Pancreas (tissue), 10 donors: ENCODE measurements at places on chromosomes 12 and 14. TPM values are rescaled to one million over a fixed set of nuclear protein-coding genes. Genes with fewer than 3 reads are reported as not detected.

DNA sequence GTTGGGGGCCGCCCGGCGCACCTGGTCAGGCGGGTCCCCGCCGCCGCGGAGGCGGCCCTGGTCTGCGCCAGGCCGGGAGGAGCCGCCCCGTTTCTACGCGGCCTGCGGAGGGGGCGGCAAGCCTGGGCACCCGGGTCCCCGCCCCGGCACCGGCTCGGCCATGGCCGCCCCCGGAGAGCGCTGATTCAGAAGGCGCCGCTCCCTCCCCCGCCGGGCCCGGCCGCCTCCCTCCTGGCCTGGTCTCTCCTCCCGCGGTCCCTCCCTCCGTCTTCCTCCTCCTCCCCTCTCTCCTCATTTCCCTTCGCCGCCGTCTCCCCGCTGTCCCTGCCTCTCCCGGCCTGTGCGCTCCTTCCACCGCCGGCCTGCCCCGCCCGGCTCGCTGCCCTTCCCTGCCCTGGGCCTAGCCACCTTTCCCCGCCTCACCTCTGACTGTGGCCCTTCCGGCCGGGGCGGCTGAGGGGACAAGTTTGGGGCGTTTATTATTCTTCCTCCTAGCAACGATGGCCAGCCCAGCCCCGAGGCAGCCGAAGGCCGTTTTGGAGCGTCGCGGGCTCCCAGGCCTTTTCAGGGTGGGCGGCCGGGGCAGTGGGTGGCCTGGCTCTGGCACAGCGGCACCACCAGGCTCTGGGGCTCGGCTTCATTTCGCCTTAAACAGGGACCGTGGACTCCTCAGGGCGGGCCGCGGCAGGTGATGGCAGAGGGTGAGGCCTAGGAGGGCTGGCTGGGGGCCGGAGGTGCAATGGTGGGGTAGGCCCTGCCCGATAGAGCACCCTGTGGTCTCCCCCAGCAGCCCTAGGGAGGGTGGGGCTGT, 768 bp downstream of the CEP170B start:
- H3K27me3 ChIP-seq = no peaks in the 10 kb centered on the region
- H3K36me3 ChIP-seq = no peaks in the 10 kb centered on the region
- peak overlapping the region; percentile 41 for H3K27ac ChIP-seq
- DNase-seq = peak; percentile 61
- peak overlapping the region; percentile 74 for H3K4me3 ChIP-seq

- no peaks in the 10 kb centered on the region for H3K36me3 ChIP-seq
- no peak overlapping the region for H3K4me3 ChIP-seq
- H3K27me3 ChIP-seq = no peaks in the 10 kb centered on the region
- H3K27ac ChIP-seq = no peak overlapping the region
- no peak for DNase-seq
These were observed 11.8 kb upstream of the PLEKHG3 start for GRCh38 chr14:64692189-64692985.

DNA sequence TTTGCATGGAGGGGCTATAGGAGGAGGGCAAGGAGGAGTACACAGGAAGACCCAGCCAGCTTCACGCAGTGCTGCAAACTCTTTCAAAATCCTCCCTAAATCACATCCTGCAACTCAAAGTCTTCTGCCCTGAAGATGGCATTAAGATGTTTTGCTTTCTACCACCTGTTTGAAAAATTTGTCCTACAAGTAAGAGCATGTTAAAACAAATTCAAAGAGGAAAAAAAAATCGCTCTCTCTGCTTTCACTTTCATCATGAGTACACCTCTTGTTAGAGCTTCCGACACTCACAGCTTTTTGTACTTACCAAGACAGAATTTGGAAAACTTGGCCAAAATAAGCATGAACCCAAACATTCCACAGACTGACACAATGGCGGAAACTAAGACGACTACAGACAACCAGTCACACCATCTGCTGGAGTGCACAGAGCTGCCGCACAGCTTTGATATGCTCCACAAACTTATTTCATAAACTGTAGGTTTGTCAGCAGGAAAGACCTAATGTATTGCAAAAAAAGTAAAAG, 21.3 kb downstream of the GCH1 start:
- H3K27ac ChIP-seq = no peak overlapping the region
- H3K36me3 ChIP-seq = no peaks in the 10 kb centered on the region
- DNase-seq = no peak
- peak overlapping the region; percentile 2 for H3K4me3 ChIP-seq

GRCh38 chr14:77848031-77848430, 48.1 kb downstream of the ADCK1 start:
- H3K4me1 ChIP-seq = no peaks in the 10 kb centered on the region
- DNase-seq = no peak
- H3K27me3 ChIP-seq = no peaks in the 10 kb centered on the region
- H3K27ac ChIP-seq = no peak overlapping the region

GRCh38 chr14:92538412-92538985, 24.9 kb downstream of the RIN3 start:
- no peaks in the 10 kb centered on the region for H3K36me3 ChIP-seq
- no peak overlapping the region for H3K4me3 ChIP-seq
- DNase-seq = no peak
- H3K27me3 ChIP-seq = no peaks in the 10 kb centered on the region
- no peak overlapping the region for H3K27ac ChIP-seq
- no peaks in the 10 kb centered on the region for H3K4me1 ChIP-seq

DNA sequence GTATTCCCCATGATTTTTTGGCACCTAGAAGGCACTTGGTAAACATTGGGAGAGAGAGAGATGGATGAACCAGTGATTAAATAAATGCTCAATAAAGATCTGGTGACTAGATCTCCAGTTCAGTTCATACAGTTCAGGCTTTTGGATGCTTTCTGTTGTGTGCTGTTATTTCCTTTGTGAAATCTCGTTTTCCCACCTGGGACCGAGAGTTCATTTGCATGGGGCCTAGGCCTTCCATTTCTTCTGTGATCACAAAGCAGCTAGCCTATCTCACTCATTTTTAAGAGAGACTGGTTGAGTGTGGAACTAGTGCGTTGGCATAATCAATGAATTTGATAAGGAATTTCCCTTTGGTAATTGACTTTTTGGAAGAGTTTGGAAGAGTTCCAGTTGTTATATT, 104.0 kb downstream of the VRK1 start:
- no peaks in the 10 kb centered on the region for H3K4me1 ChIP-seq
- H3K27ac ChIP-seq = no peak overlapping the region
- H3K4me3 ChIP-seq = no peak overlapping the region
- H3K36me3 ChIP-seq = no peaks in the 10 kb centered on the region

DNA sequence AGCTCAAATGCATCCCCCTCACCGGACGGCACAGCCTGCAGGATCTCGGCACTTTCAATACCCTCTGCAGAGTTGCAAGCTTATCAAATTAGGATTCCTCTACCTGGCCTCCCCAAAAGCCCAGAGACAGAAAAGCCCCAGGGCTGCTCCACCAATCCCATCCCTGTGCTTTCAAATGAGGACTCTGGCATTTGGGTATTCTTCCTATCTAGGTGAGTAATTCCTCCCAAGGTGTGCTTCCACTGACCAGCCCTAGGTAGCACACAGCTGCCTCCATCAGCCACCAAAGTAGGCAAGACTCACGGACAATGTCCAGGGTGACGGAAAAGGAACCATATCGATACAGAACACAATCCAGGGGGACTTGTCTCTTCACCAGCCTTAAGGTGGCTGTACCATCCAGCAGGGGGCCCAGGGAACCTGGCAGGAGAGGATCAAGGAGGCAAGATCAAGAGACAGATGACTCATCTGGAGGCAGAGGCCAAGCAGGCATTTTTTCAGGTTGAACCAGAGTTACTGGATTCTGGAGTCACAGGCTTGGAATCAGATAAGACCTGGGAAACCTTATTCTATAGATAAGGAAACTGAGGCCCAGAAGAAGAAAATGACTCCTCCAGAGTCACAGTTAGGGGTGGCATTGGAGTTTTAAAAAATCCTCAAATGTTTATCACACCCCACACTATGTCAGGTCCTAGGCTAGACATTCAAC, 9.9 kb downstream of the PMEL start:
- no peaks in the 10 kb centered on the region for H3K36me3 ChIP-seq
- H3K27ac ChIP-seq = no peak overlapping the region
- no peaks in the 10 kb centered on the region for H3K27me3 ChIP-seq
- H3K4me1 ChIP-seq = no peaks in the 10 kb centered on the region

- no peak for DNase-seq
- no peak overlapping the region for H3K27ac ChIP-seq
- no peaks in the 10 kb centered on the region for H3K4me1 ChIP-seq
These were observed 25.7 kb downstream of the SPTSSA start for GRCh38 chr14:34436118-34436905.

DNA sequence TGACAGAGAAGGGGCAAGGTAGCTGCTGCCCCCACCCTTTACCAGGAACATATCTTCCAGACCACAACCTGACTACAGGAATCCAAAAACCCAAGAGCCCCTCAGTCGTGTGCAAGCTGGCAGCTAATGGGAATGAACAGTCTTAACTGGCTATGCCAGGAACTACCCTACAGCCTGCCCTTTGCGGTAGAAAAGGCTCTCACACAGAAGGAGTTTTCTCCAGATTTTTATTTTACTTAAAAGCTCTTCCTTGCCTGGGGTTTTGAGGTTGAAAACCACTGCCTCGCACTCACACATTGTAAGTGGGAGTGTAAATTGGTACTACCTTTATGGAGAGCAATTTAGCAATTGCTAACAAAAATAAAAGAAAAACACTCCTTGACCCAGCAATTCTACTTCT, 28.3 kb downstream of the PITPNM2 start:
- no peak overlapping the region for H3K4me3 ChIP-seq
- no peaks in the 10 kb centered on the region for H3K36me3 ChIP-seq
- H3K4me1 ChIP-seq = no peaks in the 10 kb centered on the region
- no peaks in the 10 kb centered on the region for H3K27me3 ChIP-seq
- no peak overlapping the region for H3K27ac ChIP-seq

GRCh38 chr14:20578325-20578724, 9.5 kb downstream of the RNASE11 start:
- no peak overlapping the region for H3K4me3 ChIP-seq
- H3K36me3 ChIP-seq = no peaks in the 10 kb centered on the region
- H3K27me3 ChIP-seq = no peaks in the 10 kb centered on the region
- no peak overlapping the region for H3K27ac ChIP-seq
- no peak for DNase-seq
- no peaks in the 10 kb centered on the region for H3K4me1 ChIP-seq

GRCh38 chr14:94421316-94421715, 31.3 kb downstream of the SERPINA11 start:
- DNase-seq = no peak
- no peaks in the 10 kb centered on the region for H3K4me1 ChIP-seq
- H3K36me3 ChIP-seq = no peaks in the 10 kb centered on the region
- no peak overlapping the region for H3K4me3 ChIP-seq

DNA sequence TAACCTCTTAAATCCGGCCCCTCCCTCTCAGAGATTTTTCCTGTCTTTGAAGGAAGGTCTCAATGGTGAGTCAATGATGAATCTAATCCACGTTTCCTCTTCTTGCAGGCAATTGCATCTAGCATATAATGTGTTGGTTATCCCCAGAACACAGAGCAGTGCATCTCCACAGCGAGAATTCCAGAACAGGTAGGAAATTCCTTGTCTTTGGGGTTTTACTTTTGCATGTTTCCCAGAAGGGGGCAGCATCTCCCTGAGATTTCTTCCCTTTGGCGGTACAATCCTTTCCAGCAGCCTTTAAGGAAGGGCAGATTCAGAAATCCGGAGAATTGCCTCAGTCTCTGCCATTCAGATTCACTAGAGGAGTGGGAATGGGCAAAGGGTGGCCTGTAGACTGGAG, 128.0 kb downstream of the KCNA5 start:
- no peak overlapping the region for H3K4me3 ChIP-seq
- no peaks in the 10 kb centered on the region for H3K36me3 ChIP-seq
- H3K4me1 ChIP-seq = no peaks in the 10 kb centered on the region
- H3K27me3 ChIP-seq = no peaks in the 10 kb centered on the region

DNA sequence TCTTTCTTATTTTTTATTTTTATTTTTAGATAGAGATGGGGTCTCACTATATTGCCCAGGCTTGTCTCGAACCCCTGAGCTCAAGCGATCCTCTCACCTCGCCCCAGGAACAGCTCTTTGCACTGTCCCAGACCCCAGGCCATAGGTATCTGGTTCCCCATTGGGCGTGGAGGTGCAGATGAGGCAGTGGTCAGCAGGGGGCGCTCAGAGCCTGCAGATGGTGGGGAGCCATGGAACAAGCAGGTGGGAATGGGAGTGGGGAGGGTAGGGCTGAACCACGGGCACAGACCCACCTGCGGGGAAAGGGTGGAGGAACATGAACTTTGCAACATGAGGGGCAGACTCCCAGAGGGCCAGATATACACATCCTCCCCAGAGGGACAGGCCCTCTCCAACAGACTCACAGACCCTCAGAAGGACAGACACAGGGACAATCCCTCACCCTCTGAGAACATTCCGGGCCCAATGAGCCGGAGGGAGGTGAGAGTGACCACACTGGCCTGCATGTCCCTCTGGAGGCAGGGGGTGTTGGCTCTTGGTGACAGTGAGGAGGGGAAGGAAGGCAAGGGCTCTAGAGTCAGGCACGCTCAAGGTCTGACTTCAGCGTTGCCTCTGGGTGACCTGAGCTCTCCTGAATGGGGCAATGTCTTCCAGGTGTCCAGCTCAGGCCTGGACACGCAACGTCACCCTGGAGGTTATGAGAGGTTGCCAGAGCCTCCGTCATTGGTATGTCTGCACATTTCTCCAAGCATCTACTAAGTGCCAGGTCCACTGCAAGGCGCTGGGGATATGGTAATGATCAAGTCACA, 34.9 kb downstream of the KRT80 start:
- no peaks in the 10 kb centered on the region for H3K27me3 ChIP-seq
- H3K4me1 ChIP-seq = no peaks in the 10 kb centered on the region
- H3K27ac ChIP-seq = no peak overlapping the region
- DNase-seq = peak; percentile 85

GRCh38 chr12:101733166-101733565, 6.1 kb downstream of the SYCP3 start:
- H3K4me1 ChIP-seq = no peaks in the 10 kb centered on the region
- no peak overlapping the region for H3K4me3 ChIP-seq
- no peaks in the 10 kb centered on the region for H3K36me3 ChIP-seq
- DNase-seq = no peak
- H3K27me3 ChIP-seq = no peaks in the 10 kb centered on the region

DNA sequence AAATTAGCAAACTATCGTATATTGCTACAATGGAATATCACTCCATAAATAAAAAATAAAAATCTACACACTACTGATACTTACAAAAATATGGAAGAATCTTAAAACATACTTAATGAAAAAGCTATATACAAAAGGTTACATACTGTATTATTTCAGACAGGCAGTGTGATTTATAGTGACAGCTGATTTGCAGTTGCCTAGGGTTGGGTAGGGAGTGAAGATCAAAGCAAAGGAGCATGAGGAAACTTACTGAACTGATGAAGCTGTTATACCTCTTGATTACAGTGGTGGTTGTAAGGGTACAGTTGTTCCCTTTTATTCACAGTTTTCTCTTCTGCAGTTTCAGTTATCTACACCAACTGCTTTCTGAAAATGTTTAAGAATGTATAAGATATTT, 62.6 kb downstream of the FSCB start:
- H3K36me3 ChIP-seq = no peaks in the 10 kb centered on the region
- H3K4me1 ChIP-seq = no peaks in the 10 kb centered on the region
- no peak for DNase-seq
- H3K4me3 ChIP-seq = no peak overlapping the region
- no peaks in the 10 kb centered on the region for H3K27me3 ChIP-seq

CCDC184 gene
- 0.25 TPM for total RNA-seq

IL26 gene
- not detected for total RNA-seq

PRB4 gene
- total RNA-seq = not detected

OASL gene
- total RNA-seq = 0.19 TPM

PLEK2 gene
- 9.9 TPM for total RNA-seq

NINJ2 gene
- total RNA-seq = 0.49 TPM

GNB3 gene
- 2.7 TPM for total RNA-seq

KRT6C gene
- not detected for total RNA-seq

WIF1 gene
- 0.46 TPM for total RNA-seq

OR6C75 gene
- not detected for total RNA-seq
